ENCODE measurements at places on chromosomes 2 and 18.

DNA sequence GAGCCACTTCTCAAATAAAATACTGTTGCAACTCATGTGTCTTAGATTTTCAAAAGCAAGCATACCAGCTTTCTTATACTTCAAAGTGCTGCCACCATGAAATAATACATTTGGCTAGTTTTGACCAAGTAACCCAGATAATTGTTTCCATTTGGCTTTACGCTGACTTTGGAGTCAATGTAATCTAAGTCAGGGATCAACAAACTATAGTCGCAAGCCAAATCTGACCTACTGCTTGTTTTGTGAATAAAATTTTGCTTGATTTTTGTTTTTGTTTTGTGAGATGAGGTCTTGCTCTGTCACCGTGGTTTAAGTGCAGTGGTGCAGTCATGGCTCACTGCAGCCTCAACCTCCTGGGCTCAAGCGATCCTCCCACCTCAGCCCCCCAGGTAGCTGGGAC, 65.0 kb downstream of the OXER1 start:
- no peak for DNase-seq

- no peak for DNase-seq
Observed at GRCh38 chr2:190896477-190896876, 15.9 kb downstream of the GLS start.

DNA sequence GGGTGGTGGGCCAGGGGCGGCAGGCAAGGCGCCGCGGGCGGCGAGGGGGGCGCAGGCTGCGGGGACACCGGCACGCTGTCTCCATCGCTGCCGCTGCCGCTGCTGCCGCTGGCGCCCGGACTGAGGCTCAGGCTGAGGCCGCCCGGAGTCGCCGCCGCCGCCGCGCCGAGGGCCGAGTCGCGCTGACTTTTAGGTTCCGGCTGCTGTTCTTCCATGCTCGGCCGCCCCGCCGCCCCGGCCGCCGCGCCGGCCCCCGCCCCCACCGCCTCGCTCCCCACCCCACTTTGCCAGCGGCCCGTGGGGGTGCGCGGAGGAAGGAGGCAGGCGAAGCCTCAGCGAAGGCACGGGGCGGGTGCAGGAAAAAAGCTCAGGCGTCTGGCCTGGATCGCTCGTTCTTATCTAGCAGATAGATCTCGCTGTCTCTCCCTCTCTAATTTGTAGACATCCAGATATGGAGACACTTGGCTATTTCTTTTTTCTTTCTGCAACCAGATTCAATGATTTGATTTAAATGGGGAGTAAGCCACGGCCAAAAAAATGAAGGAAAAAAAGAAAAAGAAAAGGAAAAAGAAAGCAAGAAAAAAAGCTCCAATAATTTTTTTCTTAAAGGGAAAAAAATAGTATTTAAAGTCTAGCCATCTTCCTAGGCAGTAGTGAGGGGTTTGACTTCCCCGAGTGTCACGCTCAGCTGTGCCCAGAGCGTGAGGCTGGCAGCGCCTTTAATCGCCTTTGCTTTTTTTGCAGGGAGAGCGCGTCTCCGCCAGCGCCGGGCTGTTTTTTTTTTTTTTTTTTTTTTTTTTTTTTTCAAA, at the start of gene EN1:
TSS of gene EN1 (minus strand) at position 696 of the 809 bp plus-strand sequence. CDS start at position 215, 481 bp downstream.
- DNase-seq, result no peak

GRCh38 chr18:79485788-79486355, 90.1 kb downstream of the NFATC1 start:
- peak; percentile 64 for DNase-seq

GRCh38 chr18:74255131-74255616, 36.6 kb downstream of the CYB5A start:
- peak; percentile 30 for DNase-seq

- no peak for DNase-seq
Observed at GRCh38 chr2:241208058-241208457, 19.6 kb downstream of the ANO7 start.

DNA sequence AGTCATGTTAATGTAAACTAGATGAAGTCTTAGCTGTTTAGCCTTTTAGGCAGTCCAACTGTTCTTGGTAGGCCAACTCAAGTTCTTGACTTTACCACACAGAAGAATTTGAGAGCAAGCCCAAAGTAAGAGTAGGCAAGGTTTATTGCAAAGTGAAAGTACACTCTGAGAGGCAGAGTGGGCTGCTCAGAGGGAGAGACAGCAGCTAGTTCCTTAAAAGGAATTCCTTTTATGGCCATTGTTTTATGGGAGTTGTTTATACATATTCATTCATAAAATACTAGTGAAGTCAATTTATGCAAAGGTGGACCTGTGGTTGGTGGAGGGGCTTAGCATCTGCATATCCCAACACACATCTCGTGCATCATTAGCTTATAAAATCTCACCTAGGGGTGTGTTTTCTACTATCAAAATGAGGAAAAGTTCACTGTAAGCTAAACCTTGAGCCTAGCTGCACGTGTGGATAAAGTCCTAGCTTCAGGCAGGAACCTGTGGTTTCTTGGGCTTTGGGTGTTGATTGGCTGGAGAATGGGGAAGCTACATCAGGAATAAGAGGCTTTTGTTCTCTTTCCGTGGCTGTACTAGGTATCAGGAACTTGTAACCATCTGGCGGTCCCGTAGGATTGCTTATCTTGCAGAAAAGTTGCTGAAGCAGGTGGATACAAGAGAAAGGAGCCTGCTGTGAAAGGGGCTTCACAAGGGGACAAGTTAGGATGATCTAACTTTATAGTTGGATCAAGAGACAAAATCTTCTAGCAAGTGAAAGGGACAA, 110.4 kb upstream of the GULP1 start:
- no peak for DNase-seq

- DNase-seq, result no peak
Observed at GRCh38 chr2:241288324-241288888, 27.1 kb downstream of the HDLBP start.

GRCh38 chr18:48835745-48836170, 115.0 kb downstream of the SMAD7 start:
- DNase-seq, result no peak

- no peak for DNase-seq
Observed at GRCh38 chr2:146978577-146979555, 866.0 kb upstream of the ACVR2A start.

- DNase-seq, result no peak
Observed at GRCh38 chr18:27712066-27712465, 464.9 kb downstream of the CDH2 start.

- DNase-seq, result no peak
Observed at GRCh38 chr2:48482769-48483168, 47.2 kb upstream of the STON1 start.

DNA sequence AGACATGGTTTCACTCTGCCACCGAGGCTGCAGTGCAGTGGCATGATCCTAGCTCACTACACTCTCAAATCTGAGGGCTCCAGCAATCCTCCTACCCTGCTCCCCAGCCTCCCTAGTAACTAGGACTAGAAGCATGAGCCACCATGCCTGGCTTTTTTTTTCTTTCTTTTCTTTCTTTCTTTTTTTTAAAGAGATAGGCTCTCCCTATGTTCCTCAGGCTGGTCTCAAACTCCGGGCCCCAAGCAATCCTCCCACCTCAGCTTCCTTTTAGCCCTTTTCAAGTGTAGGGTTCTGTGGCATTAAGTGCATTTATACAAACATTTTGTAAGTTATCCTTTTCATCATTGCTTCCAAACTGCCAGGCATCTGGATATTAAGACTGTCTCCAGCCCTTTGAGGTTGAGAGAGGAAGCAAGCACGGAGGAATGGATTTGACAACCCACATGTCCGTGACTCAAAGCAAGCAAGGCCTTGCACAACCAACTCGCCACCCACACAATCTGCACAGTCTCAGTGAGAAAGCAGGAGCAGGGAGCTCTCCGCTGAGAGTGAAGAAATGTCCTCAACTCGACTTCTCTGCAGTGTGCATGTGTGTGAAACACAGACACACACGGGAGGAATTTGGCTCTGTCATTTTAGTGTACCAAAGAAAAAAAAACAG, 65.6 kb downstream of the ATP8B1 start:
- DNase-seq, result peak; percentile 91

DNA sequence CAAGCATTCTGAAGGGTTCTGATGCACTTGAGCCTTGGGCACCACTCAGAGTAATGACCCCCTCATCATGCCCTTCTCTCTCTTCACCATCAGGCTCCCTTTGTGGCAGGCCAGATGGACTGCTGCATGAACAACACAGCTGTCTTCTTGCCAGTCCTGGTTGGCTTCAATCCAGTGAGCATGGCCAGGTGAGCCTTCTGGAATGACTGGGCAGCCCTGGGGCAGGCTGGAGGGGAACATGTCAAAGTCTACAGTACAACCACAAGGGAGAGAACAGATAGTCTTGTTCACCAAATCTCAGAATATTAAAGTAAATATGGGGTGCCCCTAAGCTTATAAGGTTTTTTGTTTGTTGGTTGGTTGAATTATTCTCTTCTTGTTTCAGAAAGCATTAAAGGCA, 4.4 kb downstream of the GCKR start:
- DNase-seq, result no peak

- no peak for DNase-seq
Observed at GRCh38 chr18:74831571-74832250, 234.0 kb downstream of the ZNF407 start.

DNA sequence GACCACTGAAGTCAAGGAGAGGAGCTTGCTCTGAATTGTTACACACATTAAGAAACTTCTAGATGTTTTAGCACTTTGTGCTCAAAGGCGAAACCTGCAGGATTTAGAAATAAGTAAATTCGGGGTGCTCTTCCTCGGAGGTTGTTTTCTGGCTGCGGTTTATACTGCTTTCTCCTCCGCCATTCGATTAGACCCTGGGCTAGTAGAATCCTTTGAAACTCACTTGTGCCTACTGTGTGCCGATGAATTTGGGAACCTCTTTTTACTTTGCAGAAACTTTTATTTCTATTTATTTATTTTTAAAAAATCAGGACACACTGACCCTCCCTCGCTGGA, 3.5 kb downstream of the MEIS1 start:
- no peak for DNase-seq

DNA sequence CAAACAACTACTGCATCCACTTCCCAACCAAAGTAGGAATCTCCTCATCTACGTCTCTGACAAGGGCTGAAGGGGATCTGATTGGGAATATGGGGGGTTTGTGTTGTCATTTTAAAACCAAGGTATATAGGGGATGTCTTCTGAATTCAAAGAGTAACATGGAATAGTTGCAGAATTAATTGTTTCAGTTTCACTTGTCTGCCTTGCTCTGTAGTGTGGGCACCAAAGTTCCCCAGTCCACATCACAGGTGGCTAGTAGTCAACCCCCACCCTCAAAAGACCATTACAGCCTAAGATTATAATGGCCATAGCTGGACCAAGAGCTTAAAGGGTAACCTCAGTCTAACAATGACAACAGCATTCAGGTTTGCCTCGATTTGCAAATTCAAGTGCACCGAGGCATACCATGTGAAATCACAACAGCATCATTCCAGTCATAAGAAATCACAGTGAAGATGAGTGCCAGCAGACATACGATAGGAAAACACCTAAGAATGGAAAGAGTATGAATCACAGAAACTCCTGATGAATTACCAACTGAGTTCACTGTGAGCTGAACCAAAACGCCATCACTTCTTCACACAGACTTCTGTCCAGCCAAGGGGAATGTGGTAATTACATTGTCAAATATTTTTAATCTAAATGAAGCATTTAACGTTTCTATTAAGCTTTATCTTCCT, 52.4 kb downstream of the MYO5B start:
- DNase-seq, result no peak

DNA sequence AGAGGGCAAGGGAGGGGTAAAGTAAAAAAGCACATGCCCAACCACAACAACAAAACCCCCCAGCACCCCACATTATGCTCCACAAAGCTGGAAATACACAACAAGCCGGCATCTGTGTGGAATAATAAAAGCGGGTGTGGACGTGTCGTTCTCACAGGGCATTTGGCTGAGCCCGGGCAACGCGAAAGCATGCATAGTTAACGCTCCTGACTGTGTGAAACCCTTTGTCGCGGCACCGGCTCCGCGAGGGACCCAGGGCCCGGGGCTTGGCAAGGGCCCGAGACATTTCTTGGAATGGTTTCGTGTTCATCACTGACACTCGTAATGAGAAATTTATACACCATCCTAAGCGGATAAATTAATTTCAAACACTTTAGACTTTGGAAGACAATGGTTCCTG, 165.6 kb downstream of the INHBB start:
- DNase-seq, result no peak

- DNase-seq, result no peak
Observed at GRCh38 chr2:159206736-159207380, 79.6 kb downstream of the WDSUB1 start.

GRCh38 chr2:25375371-25375988, 33.8 kb upstream of the DNMT3A start:
- no peak for DNase-seq

DNA sequence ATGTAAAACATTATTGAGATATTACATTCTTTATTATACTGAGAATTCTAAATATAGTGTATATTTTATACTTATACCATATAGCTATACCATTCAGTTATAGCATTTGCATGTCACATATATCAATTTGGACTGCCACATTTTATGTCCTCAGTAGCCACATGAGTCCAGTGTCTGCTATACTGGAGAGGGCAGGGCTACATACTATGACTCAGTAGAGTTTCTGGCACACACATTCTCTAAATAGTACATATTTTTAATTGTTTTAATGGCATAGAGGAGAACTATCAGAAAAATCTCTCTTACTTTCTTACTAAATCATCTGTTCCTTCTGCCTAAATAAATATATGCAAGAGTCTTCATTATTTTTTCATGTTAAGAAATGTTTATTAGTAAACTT, 55.4 kb upstream of the COL5A2 start:
- DNase-seq, result no peak

DNA sequence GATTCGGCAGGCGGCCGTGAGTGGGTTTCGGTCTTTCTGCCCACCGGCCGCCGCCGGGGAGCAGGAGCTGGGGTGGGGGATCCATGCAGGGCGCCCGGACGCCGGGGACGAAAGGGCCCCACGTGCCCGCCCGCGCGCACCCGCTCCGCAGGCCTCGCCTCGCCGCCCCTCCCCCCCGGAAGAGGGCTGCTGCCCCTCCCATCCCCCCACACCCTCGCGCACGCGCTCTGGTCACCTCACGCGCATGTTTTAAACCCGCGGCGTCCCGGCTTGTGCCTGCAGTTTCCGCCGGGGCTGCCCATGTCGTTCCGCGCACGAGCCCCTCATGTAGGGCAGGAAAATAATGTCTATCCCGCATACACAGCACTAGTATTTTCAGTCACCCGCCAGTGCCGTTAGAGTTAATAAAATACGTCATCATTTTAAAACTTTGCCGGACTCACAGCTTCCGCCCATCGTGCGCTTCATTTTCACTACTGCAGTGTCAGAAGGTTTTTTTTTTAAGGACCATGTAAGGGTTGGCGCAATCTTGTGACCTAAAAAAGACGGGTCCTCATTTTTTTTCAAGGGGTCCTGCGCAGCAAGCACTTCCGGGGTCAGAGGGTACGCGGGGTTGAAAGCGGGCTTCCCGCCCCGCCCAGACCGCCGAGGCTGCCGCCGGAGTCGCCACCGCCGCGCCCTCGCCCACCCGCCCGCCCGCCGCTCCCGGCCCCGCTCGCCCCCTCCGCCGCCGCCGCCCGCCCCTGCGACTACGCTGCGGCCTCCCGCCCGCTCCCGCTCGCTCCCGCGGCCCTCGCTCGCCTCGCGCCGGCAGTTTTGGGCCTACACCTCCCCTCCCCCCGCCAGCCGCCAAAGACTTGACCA, at the start of gene PCBP1:
TSS of gene PCBP1 (plus strand) at position 640 of the 864 bp plus-strand sequence. CDS start 267 bp downstream, outside the sequence.
- peak; percentile 91 for DNase-seq
